Fibroblast of skin of scalp (primary cell): ENCODE measurements at places on chromosomes 2 and 18.

DNA sequence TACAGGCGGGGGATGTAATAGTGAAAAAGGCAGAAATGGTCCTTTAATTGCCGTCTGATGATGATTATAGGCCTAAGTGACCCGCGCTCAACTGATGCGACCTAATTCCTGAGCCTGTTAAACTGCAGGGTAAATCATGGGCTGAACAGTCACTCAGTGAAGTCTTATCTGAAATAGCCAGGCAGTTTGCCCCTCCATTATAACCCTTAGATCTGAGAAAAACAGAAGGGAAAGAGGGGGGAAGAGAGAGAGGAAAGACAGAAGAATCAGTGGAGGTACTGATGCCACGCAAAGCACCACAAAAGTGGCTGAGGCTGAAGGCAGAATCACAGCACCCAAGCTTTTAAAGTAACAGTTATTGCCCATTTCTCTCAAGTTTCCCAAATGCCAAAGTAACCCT lies 73.1 kb upstream of the DNMT3A start:
- no peak for DNase-seq

DNA sequence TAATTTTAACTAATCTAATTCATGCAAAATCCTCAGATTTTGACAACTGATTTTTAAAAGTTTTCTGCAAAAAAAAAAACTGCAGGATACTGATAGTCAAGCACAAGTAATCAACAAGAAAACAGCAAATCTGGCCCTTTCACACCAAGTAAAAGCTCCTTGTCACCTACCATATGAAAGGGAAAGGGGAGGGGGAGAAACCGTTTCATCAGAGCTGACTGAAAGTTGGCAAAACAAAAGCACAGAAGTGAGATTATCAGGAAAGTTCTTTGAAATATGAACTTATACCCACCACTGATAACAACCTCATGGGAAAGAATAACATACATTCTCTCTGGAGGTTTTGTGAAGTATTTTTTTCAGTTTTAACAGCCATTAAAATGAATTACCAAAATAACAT lies 38.7 kb downstream of the ZNF521 start:
- no peak for DNase-seq

- no peak for DNase-seq
These were observed 296.5 kb downstream of the DCC start for GRCh38 chr18:52636536-52636935.

GRCh38 chr2:49582946-49583345 lies 428.6 kb upstream of the FSHR start:
- peak; percentile 17 for DNase-seq

- no peak for DNase-seq
These were observed 18.4 kb upstream of the CNDP2 start for GRCh38 chr18:74477771-74478170.

- peak; percentile 86 for DNase-seq
These were observed 24.3 kb downstream of the TMEM237 start for GRCh38 chr2:201618744-201619662.

- DNase-seq, result no peak
These were observed 103.8 kb upstream of the CDC42EP3 start for GRCh38 chr2:37774976-37775907.

DNA sequence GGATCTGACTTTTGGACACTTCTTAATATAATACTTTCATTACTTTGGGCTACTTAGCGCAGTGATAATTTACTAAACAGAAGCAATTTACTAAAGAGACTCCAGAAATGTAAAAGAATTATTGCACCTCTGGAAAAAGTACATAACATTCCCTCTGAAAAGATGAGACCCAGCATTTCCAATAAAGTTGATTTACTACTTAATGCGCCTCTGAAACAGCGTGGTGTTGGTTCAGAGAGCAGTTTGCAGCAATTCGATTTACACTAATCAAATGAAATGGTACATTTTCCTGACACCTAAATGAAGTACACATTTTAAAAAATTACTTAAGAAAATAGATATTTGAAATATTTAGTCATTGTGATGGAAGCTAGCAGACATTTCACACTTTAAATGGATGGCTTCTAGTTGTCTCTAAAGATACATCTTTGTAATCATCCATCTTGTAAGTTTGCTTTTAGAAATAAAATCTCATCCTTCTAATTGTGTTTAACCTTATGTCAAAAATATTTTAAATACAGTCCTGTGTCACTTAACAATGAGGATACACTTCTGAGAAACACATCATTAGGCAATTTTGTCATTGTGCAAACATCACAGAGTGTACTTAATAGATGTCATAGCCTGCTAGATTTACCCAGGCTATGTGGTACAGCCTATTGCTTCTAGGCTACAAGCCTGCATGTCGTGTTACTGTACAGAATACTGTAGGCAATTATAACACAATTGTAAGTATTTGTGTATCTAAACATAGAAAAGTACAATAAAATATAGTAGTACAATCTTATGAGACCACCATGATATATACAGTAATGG lies 284.6 kb upstream of the UBE2E3 start:
- DNase-seq, result no peak

DNA sequence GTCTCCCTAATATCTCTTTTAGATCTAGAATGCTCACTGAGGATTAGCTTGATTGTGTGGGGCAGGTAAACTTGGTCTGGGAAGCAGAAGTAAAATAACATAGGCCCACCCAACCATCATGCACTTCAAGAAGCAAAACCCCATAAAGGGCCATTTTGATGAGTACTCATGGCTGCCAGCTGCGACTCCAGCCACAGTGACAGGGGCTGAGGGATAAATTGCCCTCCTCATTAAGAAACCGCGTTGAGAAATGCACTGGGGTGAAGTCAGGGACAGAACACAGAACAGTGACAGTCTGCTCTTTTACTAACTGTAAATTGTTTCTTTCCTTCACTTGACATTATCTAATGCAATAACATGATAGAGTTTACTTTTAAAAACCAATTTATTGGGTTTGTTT lies 60.2 kb downstream of the RND3 start:
- DNase-seq, result no peak

DNA sequence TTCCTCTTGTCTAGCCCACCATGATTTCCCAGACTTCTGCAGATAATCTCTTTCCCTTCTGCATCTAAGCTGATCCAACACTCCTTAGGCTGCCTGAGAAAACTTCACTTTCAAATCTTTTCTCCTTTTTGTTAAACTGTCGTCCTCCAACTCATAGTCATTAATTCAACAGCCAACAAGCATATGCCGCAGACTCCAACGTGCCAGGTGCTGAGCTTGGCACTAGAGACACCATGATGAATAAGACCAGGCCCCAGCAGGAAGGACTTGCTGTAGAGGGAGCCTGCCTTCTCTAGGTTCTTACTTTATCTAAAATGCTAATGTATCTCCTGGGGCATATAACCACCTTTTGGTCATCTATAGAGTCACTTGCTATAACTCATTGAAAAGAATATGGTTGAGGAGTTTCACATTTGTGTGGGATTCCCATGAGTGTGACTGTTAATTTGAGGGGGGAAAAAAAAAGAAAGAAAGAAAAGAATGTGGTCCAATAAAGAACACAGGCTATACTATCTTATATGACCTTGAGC lies 51.0 kb downstream of the ANKRD44 start:
- no peak for DNase-seq

DNA sequence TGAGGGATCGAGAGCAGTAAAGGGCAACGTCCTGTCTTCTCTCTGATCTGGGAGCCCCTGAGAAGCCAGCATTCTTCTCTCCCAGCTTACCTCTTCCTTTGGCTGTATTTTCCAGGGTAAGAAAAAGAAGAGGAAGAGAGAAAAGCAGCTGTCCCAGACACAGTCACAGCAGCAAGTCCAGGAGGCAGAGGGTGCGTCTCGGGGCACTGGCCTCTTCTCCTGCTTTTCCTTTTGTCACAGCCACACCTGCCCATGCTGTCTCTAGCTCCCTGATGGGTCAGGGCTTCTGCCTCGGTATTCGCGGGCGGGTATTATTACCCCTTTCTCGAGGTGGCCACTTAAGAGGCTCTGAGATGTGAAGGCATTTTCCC lies 20.3 kb downstream of the TGOLN2 start:
- no peak for DNase-seq
